ENCODE measurements at places on chromosomes 4 and X.

- no peak for DNase-seq
Measured at GRCh38 chr4:21652508-21653231, 295.9 kb downstream of the KCNIP4 start.

DNA sequence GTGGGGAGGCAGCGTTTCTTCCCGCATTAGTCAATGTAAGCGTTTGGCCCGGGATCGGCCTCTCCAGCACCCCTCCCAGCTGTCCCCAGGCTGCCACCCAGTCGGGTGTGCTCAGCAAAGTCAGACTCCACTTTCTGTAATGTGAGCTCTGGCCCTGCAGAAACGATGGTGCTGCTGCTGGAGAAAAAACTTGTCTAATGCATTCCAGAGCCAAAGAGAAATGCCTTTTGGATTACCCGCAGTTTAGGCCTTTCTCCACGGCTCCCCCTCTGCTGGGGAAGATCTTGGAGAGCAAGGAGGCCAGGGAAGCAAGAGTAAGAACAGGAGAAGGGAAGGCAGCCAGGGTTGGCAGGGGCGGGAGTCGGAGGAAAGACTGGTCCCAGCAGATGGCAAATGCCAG, 55.2 kb downstream of the ELF4 start:
- DNase-seq: no peak

DNA sequence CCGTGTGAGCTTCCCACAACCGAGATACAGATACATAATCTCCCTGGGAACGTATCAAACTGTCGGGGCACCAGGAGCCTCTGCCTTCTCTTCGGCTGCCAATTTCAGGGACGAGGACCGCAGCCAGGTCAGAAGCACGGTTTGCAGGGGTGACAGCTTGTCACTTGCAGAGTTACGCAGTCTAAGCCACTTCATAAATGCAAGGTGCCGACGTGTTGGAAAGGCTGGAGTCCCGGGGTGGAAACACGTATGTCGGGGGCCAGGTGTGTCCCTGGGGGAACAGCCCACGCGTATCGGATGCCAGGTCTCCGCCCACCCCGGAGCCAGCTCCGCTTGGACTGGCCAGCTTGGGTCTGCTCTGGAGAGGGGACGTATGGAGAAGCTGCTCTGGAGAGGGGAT, 76.3 kb upstream of the SHOX start:
- DNase-seq: no peak

GRCh38 chrX:97039363-97040029, 155.8 kb downstream of the RPA4 start:
- DNase-seq: no peak

DNA sequence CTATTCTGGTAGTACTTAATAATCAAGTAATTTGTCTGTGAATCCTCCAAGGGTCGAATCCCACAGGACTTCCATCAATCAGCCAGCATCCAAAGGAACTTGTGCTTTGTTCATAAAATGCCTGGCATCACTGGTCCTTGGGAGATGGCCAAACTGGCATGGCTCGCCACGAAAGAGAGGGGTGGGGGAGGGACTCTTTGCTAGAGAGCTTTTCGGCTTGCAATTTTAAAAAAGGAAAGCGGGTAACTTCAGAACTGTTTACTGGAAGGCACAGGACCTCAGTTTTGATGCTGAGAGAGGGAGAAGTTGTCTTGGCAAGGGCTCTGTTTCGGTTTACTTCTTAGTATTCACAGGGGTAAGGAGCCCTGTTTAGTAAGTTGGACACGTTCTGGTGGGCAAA, 79.4 kb upstream of the FHL1 start:
- DNase-seq: no peak
